Suppressor macrophage (primary cell): ENCODE measurements at places on chromosomes 13 and 19.
A peak's percentile ranks its signal among the peaks of the same experiment; 100 is the strongest.

- no peak for DNase-seq
Measured at GRCh38 chr13:59024434-59024833, 1139.3 kb downstream of the DIAPH3 start.

- DNase-seq: no peak
Measured at GRCh38 chr13:64305246-64305645, 2889.6 kb upstream of the PCDH20 start.

DNA sequence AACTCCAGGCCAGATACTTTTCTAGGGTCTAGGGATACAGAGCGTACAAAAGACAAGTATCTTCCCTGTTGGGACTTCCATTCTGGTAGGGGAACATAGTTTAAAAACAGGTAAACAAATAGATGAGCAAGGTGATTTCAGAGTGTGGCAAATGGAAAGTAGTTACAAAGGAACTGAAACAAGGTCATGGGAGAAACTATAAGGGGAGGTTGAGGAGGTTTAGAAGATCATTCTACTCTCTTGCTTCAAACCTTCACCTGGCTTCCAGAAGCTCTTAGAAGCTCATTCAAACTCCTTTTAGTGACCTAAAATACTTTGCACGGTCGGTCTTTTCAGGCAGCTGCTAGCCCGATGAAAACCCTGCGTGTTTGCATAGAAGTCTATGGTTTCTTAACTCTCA lies 9.1 kb downstream of the FFAR2 start:
- DNase-seq: no peak

DNA sequence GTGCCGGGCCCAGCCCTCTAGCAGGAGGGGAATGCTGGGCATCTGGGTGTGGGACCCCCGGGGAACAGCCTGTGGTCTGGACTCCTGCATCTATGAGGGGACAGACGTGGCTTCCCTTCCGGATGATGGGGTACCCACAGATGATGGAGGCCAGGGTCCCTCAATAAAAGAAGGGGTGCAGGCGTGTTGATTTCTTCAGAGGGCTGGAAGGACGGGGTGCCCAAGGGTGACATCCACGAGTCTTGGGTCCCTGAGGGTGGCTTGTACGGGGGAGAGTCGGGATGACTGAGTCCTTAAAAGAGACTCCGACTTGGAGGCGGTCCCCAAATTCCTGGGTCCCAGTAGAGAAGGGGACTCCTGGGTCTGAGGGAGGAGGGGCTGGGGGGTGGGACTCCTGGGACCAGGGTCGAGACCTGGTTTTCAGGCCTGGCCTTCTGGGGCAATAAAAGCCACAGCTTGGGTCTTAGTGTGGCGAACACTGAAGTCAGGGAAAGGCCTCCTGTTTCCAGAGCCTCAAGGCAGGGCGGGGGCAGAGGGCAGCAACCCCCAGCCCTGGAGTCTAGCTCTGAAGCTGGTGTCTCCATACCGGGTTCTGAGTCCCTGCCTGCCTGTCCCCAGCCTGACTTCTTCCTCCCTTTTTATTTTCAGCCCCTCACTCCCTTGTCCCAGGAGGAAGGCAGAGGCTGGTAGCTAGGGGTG lies 459 bp upstream of the GRIN2D start:
- DNase-seq: no peak

- DNase-seq: no peak
Measured at GRCh38 chr13:59880468-59880867, 283.3 kb downstream of the DIAPH3 start.

DNA sequence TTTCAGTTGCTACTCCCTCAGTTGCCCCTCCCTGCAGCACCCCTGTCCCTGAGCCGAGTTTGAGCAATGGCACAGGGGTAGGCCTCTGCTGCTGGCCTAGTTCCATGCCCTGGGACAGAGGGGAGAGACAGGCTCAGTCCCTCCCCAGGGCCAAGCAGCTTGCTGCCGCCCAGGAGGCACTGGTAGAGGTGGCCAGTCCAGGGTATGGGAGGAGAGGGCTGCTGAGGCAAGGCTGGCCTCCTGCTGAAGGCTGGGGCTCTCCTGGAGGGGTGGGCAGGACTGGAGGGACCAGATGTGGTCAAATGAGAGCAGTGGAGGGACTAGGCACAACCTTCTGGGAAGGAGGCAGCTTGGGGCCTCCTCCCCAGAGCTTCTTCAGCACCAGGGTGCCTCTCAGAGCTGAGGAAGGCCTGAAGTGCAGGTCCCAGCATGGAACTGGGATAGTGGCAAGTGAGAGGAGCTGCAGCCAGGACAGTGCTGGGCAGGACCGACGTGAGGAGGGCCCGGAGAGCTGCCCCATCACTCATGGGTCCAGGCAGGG lies 29.8 kb upstream of the VSTM2B start:
- no peak for DNase-seq

GRCh38 chr13:30113551-30113950 lies 193.8 kb downstream of the KATNAL1 start:
- peak; percentile 26 for DNase-seq

DNA sequence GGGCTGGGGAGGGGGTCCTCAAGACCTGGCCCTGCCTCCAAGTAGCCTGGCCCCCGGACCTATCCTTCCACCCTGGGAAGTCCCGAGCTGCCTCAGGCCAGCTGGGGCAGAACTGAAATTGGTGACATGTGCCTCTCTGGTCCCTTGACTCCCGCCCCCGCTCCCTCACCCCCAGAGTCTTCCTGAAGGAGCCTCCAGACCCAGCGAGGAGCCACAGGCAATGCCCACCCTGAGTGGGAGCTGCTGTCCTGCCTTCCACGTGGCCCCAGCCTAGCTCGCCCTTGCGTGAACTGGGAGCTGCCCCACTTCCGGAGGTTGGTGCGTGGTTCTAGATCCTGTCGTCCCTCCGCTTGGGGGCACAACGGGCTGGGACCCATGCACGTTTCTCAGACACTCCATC lies 34.6 kb downstream of the CEBPA start:
- DNase-seq: peak; percentile 89

GRCh38 chr13:99123101-99124045 lies 77.3 kb upstream of the UBAC2 start:
- no peak for DNase-seq

- peak; percentile 53 for DNase-seq
Measured at GRCh38 chr19:18437491-18438330, at the start of gene ISYNA1. TSS of gene ISYNA1 (minus strand) at chr19:18438133. CDS start at chr19:18437979, 154 bp downstream.

GRCh38 chr13:94764576-94765321 lies 52.4 kb upstream of the SOX21 start:
- DNase-seq: no peak

DNA sequence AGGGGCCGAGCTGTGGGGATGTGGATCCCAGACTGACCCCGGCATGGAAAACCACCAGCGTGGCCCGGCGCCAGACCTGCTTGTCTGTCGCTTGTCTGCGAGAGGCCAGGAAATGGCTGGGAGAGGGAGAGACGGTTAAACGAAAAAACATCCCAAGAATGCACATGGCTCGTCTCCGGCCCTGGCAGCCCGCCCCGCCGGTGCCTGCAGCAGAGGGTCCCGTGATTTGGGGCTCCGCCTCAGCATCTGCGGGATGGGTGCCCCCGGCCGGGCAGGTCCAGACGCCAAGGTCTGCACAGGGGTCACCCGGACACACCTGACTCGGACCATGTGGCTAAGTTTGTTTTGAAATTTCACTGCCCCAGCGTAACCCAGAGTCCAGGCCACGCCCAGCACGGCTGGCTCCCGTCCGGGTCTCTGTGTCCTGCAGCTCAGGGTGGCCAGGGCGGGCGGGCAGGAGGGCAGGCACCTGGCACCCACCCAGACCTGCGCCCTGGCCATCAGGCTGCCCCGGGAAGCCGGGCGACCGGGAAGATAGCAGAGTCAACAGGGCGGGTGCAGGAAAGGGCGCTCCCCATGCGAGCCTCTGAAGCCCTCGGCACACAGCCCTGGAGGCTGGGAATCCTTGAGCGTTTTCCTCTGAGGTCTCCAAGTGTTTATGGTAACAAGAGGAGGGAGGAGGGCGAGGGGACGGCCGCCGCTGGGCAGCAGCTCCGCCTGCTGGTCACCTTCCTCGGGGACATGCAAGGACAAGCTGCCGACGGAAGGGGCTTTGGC lies 103.2 kb downstream of the GADD45B start:
- peak; percentile 89 for DNase-seq

DNA sequence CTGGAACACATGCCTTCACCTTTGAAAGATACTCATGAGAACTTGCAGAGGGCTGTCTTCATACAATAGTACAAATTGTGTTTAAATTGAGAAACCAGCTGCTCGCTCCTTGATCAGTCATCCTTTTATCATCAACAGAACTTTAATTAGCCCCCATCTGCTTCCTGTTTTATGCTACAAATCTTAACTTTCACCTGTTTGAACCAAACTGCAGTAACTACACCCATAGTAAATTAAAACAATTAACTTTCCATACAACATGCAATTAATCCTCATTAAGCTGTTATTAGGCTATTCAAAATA lies 85.2 kb downstream of the FOXO1 start:
- no peak for DNase-seq

DNA sequence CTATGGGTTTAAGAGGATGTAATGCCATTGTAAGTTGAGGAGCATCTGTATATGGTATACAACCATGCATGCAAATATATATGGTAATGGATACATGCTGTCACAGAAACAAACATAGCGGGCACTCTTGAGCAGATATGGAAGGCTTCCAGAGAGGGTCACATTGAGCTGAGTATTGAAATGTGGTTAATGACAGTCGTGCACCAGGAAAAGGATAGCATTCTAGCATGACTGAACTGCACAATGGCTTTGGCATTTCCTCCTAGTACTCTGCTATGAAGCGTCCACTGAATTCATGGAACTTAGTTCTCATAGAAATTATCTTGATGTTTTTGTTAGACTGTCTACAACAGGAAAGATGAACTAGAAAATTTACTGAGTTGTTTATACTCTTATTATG lies 25.2 kb downstream of the DGKH start:
- no peak for DNase-seq
